Osteoblast (primary cell): ENCODE measurements at places on chromosomes 1 and 21. TPM values are rescaled to one million over a fixed set of nuclear protein-coding genes. Genes with fewer than 3 reads are reported as not detected.

Gene HES5
- not detected in 2 replicates for total RNA-seq

Gene MATN1
- under 0.01 TPM in 1 of 2 replicates, not detected in the other for total RNA-seq

Gene SAMD13
- total RNA-seq = under 0.01 and 0.29 TPM in 2 replicates

Gene NUP210L
- under 0.01 TPM in 2 replicates for total RNA-seq

Gene RXFP4
- not detected in 2 replicates for total RNA-seq

Gene OLFML2B
- total RNA-seq = 49.9 and 58.9 TPM in 2 replicates

Gene CXADR
- total RNA-seq = under 0.01 and 0.36 TPM in 2 replicates

Gene C1orf185
- total RNA-seq = not detected in 2 replicates

Gene LRRIQ3
- total RNA-seq = 0.59 and 0.72 TPM in 2 replicates

Gene COA6
- 11.8 and 20.3 TPM in 2 replicates for total RNA-seq

Gene DEPDC1
- 1.4 and 2.4 TPM in 2 replicates for total RNA-seq

Gene ACKR1
- not detected in 2 replicates for total RNA-seq

Gene APH1A
- 118 and 122 TPM in 2 replicates for total RNA-seq

Gene BEND5
- total RNA-seq = 0.72 and 1.2 TPM in 2 replicates

Gene CD84
- 0.29 and 0.36 TPM in 2 replicates for total RNA-seq

Gene BSND
- not detected in 2 replicates for total RNA-seq

Gene TMIGD3
- total RNA-seq = 0.29 TPM in 1 of 2 replicates, not detected in the other

Gene IFNGR2
- 60.1 and 63.1 TPM in 2 replicates for total RNA-seq

Gene MNDA
- total RNA-seq = under 0.01 TPM in 1 of 2 replicates, not detected in the other
